ENCODE measurements at places on chromosomes 7 and 10.

- DNase-seq: no peak
These were observed 196.5 kb downstream of the PARD3 start for GRCh38 chr10:34618611-34619010.

DNA sequence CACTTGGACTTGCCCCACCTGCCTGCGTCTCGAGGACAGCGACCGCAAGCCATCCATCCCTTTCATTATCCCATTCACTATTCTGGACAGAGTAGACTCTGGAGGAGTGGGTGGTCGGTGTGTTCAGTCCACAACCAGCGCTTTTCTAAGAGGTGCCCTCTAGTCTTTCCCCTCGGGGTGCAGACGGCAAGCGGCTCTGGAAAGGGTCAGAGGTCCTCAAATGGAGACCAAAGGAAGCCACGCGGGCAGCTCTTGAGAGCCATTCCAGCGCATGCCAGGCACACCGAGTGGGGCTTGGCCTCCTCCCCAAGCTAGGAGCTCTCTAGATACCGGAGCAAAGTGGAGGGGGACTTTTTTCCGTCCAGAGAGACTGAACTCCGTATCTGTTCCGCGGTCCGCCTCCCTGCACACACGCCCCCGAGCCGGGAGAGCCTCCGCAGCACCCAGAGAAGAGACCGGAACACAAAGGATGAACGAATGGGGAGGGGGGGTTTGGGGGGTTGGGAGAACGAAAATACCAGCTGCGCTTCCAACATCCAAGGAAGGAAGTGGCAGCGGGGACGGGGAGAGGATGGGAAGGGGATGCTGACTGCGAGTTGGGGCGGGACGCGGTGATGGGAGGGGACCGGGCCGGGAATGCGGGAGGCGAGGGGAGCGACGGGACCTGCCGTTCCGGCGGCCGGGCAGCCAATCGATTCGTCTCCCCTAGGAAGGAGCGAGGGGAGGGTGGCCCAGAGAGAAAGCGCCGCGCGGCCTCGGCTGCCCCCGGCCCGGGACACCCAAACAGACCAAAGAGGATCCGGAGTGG lies 515 bp downstream of the GSDME start:
- no peak for DNase-seq

GRCh38 chr7:129799350-129799955 lies 153.3 kb downstream of the UBE2H start:
- no peak for DNase-seq

DNA sequence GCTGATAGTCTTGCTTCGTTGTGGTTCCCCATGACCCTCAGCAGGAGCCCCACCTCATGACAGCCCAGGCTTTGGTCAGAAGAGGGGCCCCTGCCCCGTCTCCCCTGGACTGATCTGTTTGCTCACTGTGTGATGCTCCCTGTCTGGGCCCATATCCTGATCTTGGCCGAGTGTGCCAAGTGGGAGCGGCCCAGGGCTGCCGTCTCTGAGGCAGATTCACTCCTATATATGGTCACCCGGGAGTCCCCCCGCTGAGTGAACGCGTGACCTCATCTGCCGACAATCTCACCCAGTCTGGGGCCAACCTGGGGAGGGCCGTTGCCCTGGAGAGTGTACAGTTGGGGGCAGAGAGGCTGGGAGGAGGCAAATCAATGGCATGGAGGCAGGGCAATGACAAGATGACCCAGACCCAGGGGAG lies 34.5 kb downstream of the PPIF start:
- DNase-seq: peak; percentile 86

GRCh38 chr7:16753102-16753931 lies at the start of gene TSPAN13:
TSS of gene TSPAN13 (plus strand) at chr7:16753755. CDS start at chr7:16753968, 213 bp downstream.
- no peak for DNase-seq

DNA sequence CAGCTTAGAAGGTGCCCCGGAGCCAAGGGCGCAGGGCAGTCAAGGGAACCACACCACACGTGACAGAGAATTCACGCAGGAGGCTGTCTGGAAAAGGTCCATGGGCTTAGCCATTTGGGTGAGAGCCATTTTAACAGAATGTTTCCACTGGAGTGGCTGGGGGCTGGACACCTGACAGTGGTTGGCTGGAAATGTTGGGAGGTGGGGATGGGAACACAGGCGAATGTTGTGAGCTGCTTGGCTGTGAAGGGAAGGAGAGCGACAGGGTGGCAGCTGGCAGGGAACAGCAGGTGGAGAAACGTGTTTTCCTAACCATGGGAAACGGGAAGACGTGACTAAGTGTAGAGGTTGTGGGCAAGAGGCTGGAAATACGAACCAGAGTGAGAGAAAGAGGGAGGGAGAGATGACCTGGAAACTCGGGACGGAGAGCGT lies 100.5 kb upstream of the ZNF32 start:
- DNase-seq: no peak

DNA sequence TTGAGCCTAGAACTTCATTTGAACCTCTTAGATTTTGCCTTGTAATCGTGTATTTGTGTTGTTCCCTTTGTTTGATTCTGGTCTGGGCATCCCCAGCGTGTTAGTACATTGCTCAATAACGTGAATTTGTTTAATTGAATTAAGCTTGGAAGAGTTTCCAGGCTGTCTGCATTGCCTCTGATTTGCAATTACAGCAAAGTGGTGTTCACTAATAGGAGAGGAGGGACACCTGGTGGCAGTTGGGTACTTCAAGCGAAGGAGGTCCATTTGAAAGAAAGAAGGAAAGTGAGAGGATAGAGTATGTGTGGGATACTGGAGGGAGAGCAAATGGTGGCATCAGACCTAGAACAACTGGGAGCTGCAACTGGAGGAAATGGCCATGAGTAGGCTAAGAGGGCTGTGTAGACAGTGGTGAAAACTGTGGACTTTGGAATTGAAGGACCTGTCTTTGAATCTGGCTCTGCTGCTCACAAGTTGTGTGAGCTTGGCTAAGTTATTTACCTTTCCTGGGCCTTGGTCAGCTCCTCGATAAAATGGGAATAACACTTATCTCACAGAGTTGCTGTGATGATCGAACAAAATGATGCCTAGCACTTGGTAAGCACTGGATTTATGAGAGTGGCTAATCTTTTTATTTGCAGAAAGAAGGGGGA lies 15.1 kb downstream of the LSMEM1 start:
- DNase-seq: peak; percentile 35

DNA sequence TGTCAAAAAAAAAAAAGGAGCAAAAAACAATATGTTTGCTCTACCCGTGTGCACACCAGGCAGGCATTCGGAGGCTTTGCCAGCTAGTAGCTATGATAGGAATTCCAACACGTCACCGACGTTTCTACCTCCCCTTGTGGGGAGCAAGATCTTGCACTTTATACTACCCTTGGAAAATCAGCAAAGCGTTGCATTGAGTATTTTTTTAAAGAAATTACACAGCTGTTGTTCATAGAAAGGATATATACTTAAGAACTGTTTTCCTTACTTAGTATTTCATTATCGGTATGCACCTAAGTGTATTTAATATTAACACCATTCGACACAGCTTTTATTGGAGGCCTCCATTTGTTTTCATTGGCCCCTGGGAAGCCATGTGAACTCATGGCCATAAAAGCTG lies 159.9 kb upstream of the MGMT start:
- no peak for DNase-seq

Data from GM04504 (cell line).